ENCODE measurements at places on chromosomes 3 and 15. TPM values are rescaled to one million over a fixed set of nuclear protein-coding genes. Genes with fewer than 3 reads are reported as not detected.

DNA sequence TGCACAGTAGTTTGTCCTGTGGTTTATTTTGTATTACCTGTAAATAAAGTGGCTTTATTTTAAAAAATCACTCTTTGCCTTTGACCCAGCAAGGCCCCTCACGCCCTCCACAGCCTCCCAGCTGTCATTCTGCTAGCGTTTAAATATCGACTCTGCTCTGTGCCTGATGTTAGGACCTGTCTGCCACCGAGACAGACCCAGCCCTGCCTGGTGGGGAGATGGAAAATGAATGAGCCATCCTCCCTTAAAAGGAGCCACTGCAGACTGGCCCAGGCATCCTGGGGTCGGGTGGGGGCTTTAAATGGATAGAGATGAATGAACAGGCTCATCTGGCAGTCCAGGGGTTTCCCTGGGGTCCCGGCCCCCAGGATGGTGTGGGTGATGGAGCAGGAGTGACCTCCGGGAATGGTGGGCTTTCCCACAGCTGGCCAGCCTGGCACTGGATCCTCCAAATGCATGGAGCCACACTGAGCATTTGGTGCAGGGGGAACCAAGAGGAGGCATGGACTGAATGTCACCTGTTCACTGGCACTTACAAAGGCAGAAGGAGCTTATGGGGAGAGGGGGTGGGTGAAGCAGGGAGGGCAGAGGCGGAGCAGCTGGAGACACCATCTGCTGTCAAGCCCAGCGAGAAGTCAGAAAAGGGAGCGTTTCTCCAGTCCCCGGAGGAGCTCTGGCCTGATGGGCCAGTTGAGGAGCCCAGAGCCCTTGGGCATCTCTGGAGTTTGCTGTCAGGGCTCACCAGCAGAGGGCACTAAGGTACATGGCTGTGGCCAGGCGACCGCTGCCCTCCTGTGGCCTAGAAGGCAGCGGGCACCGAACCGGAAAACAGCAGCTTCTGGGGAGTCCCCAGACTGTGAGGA lies 11.9 kb downstream of the GRM2 start:
- peak; percentile 43 for DNase-seq

DNA sequence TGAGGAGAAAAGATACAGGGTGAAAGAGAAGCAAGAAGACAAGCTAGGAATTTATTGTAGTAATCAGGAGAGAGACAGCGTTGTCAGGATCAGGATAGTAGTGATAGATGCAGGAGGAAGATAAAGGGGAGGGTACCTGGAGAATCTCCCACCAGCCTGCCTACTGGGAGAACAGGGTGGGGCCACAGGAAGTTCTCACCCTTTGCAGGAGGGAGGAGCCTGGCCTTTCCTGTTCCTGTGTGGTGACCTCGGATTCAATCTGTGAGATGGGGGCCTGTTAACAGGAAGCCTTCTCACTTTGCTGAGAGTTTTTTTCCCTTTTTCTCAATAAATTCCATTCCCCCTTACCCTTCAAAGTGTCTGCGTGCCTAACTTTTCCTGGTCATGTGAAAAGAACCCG lies 37.6 kb downstream of the GMPS start:
- DNase-seq = no peak

GRCh38 chr3:38658841-38659240 lies 9.4 kb upstream of the SCN5A start:
- no peak for DNase-seq

The FSTL1 gene
- 268 TPM for total RNA-seq

The CCR5 gene
- total RNA-seq = 0.56 TPM

The SLC30A4 gene
- 12.9 TPM for total RNA-seq

The FAM43A gene
- total RNA-seq = 18.6 TPM
